ENCODE measurements at places on chromosomes 2 and 18. TPM values are rescaled to one million over a fixed set of nuclear protein-coding genes. Genes with fewer than 3 reads are reported as not detected.

DNA sequence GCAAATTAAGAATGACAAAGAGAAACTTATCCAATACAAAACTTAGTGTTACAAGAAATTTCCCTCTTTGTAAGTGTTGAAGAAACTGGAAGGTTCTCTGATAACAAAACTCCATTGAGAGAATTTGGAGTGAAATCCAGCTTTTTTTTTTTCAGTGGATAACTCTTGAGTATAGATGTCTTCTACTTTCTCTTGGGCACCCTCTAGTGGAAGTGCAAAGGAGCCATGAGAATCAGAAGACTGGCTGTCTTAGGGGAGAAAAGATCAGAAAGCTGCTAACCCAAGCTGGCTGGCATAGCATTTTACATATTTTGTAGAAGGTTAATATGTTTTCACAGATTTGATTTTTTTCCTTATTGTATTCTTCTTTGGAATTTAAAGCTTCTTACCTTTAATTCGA is 138.8 kb upstream of the SATB2 start:
- no peaks in the 10 kb centered on the region for H3K4me1 ChIP-seq
- no peak for DNase-seq
- H3K4me3 ChIP-seq, result no peak overlapping the region
- H3K27ac ChIP-seq, result no peak overlapping the region

GRCh38 chr2:218360453-218360852 is 3.8 kb downstream of the CATIP start:
- peaks cover 5% of the 10 kb centered on the region for H3K27me3 ChIP-seq
- H3K4me3 ChIP-seq, result no peak overlapping the region
- H3K36me3 ChIP-seq, result no peaks in the 10 kb centered on the region
- no peak for DNase-seq
- no peak overlapping the region for H3K27ac ChIP-seq

DNA sequence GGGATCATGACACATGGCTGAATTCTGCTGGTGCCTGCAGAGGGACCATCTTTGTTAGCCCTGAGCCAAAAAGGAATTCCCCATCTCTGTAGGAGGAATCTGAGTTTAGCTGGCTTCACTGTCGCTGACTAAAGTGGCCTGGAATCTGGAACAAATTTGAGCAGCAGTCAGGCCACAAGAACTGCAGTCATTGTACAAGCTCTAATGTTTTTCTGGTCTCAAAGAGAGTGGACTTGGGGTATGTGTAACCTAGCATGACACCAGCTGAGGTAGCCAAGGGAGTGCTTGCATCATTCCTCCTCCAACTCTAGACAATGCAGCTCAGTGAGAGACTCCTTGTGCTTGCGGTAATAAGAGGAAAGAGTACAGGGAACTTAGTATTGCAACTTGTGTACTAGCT is 539.1 kb upstream of the LRRTM4 start:
- H3K27me3 ChIP-seq, result no peaks in the 10 kb centered on the region
- H3K4me3 ChIP-seq, result no peak overlapping the region
- DNase-seq, result no peak
- no peaks in the 10 kb centered on the region for H3K4me1 ChIP-seq
- no peak overlapping the region for H3K27ac ChIP-seq
- no peaks in the 10 kb centered on the region for H3K36me3 ChIP-seq

- DNase-seq, result peak; percentile 8
- no peak overlapping the region for H3K4me3 ChIP-seq
- H3K4me1 ChIP-seq, result no peaks in the 10 kb centered on the region
- H3K27me3 ChIP-seq, result no peaks in the 10 kb centered on the region
- no peak overlapping the region for H3K27ac ChIP-seq
Observed at GRCh38 chr2:240296476-240297255, 138.8 kb upstream of the GPC1 start.

CAPG gene
- 282 TPM for total RNA-seq

DNA sequence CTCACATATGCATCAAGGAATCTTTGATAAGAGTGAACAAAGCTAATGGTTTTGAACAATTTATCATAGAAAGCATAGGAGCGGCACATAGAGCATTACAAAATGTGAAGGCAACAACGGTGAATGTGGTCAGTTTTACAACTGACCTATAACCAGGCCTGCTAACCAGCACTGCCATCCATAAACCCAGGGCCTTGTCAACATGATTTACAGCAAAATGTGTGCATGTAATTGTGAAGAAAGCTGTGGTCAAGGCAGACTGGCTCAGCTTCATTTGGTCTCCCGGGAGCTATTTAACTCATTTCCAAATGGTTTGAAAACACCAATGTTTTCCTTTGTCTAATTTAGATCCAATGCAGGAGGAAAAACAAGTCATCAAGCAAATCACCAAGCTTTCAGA is 119.8 kb downstream of the DHRS9 start:
- no peaks in the 10 kb centered on the region for H3K4me1 ChIP-seq
- DNase-seq, result no peak
- H3K27me3 ChIP-seq, result peaks cover 23% of the 10 kb centered on the region
- no peak overlapping the region for H3K27ac ChIP-seq
- H3K36me3 ChIP-seq, result no peaks in the 10 kb centered on the region
- no peak overlapping the region for H3K4me3 ChIP-seq

- peaks cover 18% of the 10 kb centered on the region for H3K27me3 ChIP-seq
- no peak overlapping the region for H3K4me3 ChIP-seq
- DNase-seq, result no peak
Observed at GRCh38 chr2:69298862-69299261, 88.2 kb downstream of the GFPT1 start.

DNA sequence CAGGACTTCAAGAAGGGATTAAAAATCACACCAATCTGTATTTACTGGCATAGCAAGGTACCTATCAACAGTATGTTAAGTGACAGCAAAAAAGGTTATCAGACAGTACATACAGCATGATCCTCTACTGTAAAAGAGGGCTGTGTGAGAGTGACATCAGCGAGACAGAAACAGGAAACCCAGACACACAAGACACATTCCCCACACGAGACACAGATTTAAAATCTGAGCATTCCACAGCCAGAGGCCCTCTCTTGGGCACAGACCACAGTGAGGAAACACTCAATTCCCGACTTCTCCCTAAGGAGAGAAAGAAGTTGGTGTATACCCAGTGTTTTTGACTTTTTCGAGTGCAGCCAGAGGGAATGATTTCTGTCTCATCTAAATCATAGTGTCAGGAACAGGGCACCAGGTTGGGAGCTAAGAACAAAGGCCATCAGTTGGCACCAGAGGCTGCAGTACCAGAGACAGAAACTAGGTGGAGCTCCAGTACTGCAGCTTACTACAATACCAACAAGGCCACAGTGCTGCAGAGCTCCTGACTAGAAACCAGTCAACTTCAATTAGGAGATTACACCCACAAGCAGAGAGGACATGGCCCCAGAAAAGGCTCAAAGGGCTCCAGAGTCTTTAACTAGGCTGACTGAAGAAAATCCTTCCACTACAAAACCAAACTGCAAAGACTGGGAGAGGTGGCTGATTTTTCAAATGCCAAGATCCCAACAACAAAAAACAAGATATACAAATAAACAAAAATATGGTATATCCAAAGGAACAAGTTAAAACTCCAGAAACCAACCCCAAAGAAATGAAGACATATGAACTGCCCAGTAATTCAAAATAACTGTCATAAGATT is 41.0 kb downstream of the UNC50 start:
- H3K27ac ChIP-seq, result peak overlapping the region; percentile 27
- peaks cover 55% of the 10 kb centered on the region for H3K4me1 ChIP-seq
- no peaks in the 10 kb centered on the region for H3K27me3 ChIP-seq
- no peak overlapping the region for H3K4me3 ChIP-seq
- H3K36me3 ChIP-seq, result peaks cover 75% of the 10 kb centered on the region

SERPINB8 gene
- total RNA-seq, result 3.4 TPM

- peaks cover 4% of the 10 kb centered on the region for H3K4me1 ChIP-seq
- no peak overlapping the region for H3K27ac ChIP-seq
- H3K27me3 ChIP-seq, result no peaks in the 10 kb centered on the region
- no peak for DNase-seq
- no peak overlapping the region for H3K4me3 ChIP-seq
Observed at GRCh38 chr2:42927334-42928160, 135.2 kb upstream of the HAAO start.

ICOS gene
- total RNA-seq, result 31.1 TPM

GRCh38 chr2:216733046-216733445 is 37.7 kb upstream of the IGFBP5 start:
- H3K27ac ChIP-seq, result no peak overlapping the region
- H3K36me3 ChIP-seq, result no peaks in the 10 kb centered on the region
- H3K27me3 ChIP-seq, result peaks cover 7% of the 10 kb centered on the region

DNA sequence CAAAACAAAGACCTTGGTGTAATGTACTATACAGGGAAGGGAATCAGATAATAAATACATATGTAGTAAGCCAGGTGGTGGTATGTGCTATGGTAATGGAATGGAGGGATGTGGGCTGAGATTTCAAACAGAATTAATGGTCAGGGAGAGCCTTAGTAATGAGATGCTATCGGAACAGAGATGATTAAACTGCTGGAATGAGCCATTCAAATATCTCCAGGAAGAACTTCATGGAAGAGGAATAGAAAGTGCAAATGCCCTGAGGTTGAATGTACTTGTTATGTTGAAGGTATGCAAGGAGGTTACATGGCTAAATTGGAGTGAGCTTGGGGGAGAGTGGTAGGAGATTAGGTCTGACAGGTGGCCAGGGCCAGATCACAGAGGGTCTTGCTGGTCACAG is 5.1 kb downstream of the SERPINB11 start:
- H3K4me1 ChIP-seq, result no peaks in the 10 kb centered on the region
- no peak overlapping the region for H3K4me3 ChIP-seq
- H3K36me3 ChIP-seq, result no peaks in the 10 kb centered on the region
- DNase-seq, result no peak
- H3K27ac ChIP-seq, result no peak overlapping the region

STON1 gene
- total RNA-seq, result 1.9 TPM

APCDD1 gene
- total RNA-seq, result not detected

SMPD4 gene
- 83.9 TPM for total RNA-seq

- no peaks in the 10 kb centered on the region for H3K4me1 ChIP-seq
- H3K27ac ChIP-seq, result no peak overlapping the region
- H3K36me3 ChIP-seq, result no peaks in the 10 kb centered on the region
- no peak for DNase-seq
- H3K4me3 ChIP-seq, result no peak overlapping the region
Observed at GRCh38 chr2:150575861-150576260, 88.4 kb upstream of the RND3 start.

- H3K27ac ChIP-seq, result no peak overlapping the region
- no peak overlapping the region for H3K4me3 ChIP-seq
- H3K36me3 ChIP-seq, result no peaks in the 10 kb centered on the region
- H3K27me3 ChIP-seq, result peaks cover 4% of the 10 kb centered on the region
Observed at GRCh38 chr2:100592226-100592625, 29.4 kb downstream of the PDCL3 start.

DNA sequence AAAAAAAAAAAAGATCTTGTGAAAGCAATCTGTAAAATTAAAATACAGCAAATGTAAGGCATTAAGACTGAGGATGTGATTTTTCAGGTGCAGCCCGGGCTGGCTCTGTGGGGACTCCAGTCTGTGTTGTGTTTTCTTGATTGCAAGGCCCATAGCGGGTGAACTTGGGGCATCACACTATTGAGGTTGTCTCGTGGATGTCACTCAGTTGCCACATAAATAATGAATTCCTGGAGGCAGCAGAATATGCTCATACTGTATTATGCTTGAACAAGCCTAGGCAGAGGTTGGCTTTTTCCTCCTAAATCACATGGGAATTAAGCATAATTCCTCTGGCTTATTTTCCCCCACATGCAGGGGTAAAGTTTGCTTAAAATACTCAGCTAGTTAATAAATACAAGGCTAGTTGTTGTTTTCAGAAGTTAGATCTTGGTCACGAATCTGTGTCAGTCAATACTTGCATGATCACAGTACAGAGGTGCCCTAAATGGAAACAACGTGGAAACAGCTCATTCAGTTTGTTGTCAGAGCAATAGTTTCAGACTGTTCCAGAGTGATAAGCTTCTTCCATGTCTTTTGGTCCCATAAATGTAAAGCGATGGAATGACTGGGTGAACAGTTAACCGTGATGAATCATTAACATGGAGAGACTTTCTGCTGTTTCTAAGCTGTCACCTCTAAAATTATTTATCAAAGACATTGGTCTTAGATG is 16.4 kb downstream of the GEMIN6 start:
- DNase-seq, result no peak
- H3K36me3 ChIP-seq, result no peaks in the 10 kb centered on the region
- no peak overlapping the region for H3K27ac ChIP-seq

DNA sequence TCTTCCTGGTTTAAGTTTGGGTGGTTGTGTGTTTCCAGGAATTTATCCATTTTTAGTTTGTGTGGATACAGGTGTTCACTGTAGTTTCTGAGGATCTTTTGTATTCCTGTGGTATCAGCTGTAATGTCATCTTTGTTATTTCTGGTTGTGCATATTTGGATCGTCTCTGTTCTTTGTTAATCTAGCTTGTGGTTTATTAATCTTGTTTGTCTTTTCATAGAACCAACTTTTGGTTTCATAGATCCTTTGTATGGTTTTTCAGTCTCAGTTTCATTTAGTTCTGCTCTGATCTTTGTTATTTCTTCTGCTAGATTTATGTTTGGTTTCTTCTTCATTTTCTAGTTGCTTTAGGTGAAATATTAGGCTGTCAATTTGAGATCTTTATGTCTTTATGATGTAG is 202.4 kb upstream of the ZSWIM2 start:
- no peak overlapping the region for H3K4me3 ChIP-seq
- no peaks in the 10 kb centered on the region for H3K4me1 ChIP-seq
- no peak overlapping the region for H3K27ac ChIP-seq
- no peaks in the 10 kb centered on the region for H3K27me3 ChIP-seq

RND3 gene
- not detected for total RNA-seq

DNA sequence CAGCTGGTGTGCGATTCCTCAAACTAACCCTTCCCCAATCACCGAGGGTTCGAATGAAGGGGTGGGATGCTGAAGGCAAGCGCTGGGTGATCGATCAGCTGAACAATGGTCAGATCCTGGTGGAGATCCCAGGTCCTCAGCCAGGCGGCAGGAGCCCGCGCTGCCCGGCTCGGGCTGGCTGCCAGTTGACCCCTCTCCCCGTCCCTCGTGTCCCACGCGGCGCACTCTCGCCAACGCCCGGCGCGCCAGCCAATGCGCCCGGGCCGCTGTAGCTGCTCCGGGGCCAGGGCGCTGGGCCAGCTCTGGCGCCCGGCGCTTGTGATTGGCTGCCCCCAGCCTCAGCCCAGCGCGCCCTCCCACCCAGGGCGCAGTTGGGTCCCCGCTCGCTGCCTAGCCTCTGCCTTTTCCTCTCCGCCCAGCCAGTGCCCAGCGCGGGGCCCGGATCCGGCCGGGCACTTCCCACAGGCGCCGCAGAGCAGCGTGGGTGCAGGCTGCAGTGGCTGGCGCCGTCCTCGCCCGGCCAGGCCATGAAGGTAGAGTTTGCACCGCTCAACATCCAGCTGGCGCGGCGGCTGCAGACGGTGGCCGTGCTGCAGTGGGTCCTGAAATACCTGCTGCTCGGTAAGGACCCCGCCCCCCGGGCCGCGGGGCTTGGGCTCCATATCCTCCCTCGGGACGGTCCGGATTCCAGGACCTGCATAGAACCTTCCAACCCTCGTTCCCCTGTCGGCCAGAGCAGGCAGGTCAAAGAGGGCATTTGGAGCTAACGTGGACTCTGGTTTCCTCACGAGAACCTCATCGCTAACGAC is at the start of gene MOGAT1:
Gene MOGAT1 (plus strand): TSS at position 400 of the 809 bp plus-strand sequence. CDS start 128 bp downstream, at position 528.
- H3K27me3 ChIP-seq, result peaks cover 66% of the 10 kb centered on the region
- peak within 1 kb of the TSS; percentile 37 for H3K4me3 ChIP-seq
- DNase-seq, result no peak
- H3K27ac ChIP-seq, result no peak within 1 kb of the TSS
- H3K36me3 ChIP-seq, result no peaks in the 10 kb centered on the region
